ENCODE measurements at places on chromosomes 3 and 15. TPM values are rescaled to one million over a fixed set of nuclear protein-coding genes. Genes with fewer than 3 reads are reported as not detected.

- no peak for DNase-seq
These were observed 167.5 kb upstream of the TPM1 start for GRCh38 chr15:62874959-62875625.

DNA sequence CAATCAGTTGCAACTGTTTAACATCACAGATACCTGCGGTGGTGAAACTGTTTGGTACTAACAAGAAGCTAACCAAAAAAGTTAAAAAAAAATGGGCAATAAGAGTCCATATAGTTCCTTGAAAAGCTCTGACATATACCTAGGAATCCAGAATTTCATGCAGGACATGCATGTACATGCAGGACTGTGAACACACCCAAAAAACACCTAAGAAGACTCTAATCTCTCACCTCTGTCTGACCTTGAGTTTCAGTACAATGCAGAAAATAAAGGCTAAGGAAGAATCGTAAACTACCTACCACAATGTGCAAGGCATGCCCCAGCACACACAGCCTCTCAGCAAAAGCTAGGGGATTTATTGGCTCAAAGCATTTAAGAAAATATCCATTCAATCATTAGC is 110.7 kb upstream of the GOLGA8J start:
- no peak for DNase-seq

- DNase-seq: no peak
These were observed 7.1 kb downstream of the FSTL1 start for GRCh38 chr3:120443626-120444123.

- DNase-seq: no peak
These were observed 42.7 kb upstream of the SMAD6 start for GRCh38 chr15:66659384-66659783.

DNA sequence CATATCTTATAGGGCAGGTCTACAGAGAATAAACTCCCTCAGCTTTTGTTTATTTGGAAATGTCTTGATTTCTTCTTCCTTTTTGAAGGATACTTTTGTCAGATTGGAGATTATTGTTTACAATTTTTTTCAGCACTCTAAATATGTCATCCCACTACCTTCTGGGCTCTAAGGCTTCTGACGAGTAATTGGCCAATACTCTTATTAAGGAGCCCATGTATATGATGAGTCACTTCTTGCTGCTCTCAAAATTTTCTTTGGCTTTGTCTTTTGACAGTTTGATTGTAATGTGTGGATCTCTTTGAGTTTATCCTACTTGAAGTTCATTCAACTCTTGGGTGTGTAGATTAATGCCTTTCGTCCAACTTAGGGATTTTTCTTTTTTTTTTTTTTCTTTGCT is 28.9 kb upstream of the CD200R1L start:
- DNase-seq: no peak

DNA sequence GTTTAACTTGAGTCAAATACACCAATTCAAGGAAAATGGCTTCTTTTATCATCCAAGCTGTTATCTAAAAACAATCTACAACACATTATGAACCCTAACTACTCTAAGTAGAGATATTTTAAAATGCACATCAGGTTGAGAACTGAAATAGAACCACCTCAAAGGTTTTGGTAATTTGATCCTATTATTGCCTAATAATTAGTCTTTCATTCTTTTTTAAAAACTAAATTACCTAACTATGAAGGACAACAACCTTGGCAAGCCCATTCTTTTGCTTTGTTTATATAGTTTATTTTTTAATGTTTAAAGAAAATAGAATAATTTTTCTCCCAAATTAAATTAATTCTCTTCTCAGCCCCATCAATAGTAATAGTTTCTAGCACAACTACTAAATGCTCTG is 61.1 kb upstream of the PPIB start:
- no peak for DNase-seq

DNA sequence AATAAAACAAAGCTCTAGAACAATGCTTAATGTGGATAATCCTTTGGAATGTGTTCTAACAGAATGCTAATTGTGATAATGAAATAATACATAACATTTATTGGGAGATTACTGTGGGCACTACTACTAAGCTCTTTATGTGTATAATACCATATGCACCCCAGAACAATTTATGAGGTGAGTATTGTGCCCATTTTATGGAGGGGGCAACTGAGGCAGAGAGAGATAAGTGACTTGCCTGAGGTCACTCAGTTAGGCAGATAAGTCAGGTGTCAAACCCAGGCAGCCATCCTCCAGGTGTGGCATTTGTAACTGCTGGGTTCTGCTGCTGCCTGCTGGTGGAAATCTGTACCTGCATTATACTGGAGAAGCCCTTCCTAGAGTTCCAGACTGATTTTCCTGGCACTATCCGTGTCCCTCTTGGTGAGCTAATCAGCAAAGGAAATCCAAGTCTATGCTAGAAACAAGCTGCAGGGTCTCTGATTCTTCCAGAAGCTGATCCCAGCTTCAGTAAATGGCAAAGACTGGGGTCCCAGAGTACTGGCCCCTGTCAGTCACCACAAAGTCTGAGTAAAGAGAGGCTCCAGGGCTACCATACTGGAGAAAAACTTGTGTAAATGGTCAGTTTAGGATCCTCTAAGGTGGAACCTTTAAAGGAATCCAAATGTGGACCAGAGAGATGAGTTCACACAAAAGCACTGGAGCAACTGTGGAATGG is 22.6 kb upstream of the RBP1 start:
- DNase-seq: no peak

GRCh38 chr15:35673093-35673684 is 127.2 kb upstream of the DPH6 start:
- DNase-seq: no peak

DNA sequence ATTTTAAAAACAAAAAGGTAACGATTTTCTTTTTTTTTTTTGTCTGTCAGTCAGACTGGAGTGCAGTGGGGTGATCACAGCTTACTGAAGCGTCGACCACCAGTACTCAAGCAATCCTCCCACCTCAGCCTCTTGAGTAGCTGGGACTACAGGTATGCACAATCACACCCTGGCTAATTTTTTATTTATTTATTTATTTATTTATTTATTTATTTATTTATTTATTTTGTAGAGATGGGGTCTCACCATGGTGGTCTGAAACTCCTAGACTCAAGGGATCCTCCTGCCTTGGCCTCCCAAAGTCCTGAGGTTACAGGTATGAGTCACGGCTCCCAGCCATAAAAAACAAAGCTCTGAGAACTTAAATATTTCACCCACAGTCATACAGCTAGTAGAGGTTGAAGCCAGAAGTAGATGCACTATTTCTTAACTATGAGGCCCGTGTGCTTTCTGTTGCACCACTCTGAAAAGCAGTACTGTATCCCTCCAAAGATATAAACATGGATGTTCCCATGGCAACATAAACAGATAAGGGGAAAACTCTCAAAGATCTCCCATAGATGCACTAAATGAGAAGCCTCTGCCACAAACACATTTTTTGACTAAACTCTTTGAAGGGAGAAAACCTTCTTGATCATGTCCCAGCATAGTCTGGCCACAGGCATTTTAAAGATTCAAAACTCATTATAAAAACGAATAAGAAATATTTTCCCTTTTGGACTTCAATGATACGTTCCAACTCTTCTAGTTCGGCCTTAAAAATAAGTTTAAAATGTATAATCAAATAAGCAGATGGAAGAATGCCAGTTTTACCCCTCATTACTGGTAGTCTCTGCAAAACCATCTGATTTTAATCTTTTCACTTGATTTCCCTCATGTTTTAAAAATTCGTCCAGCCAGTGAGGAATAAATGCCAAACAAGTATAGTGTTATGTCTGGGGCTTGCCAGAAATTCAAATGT is 162.3 kb upstream of the ARHGEF26 start:
- no peak for DNase-seq

- DNase-seq: no peak
These were observed 28.2 kb upstream of the BCL6 start for GRCh38 chr3:187773233-187774184.

DNA sequence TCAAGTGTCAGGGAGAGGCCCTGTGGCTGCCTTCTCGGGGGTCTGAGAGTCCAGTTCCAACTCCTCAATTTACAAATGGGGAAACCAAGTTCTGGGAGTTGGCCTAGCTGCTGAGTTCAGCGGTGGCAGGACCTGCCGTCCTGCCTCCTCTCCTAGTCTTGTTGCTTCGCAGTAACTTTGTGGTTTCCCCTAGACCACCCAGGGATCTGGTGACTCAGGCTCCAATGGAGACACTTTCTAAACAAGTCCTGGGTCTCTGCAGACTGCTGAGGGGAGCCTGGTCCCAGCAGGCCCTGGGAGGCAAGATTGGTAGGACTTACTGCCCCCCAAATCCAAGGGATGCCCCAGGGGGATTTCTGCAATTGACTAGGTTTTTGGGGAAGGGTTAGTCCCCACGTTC is 83.6 kb downstream of the SMAD6 start:
- DNase-seq: no peak

- DNase-seq: no peak
These were observed 449.9 kb upstream of the NR2F2 start for GRCh38 chr15:95880630-95881029.

GRCh38 chr3:55942868-55943267 is 455.8 kb upstream of the WNT5A start:
- DNase-seq: no peak

DNA sequence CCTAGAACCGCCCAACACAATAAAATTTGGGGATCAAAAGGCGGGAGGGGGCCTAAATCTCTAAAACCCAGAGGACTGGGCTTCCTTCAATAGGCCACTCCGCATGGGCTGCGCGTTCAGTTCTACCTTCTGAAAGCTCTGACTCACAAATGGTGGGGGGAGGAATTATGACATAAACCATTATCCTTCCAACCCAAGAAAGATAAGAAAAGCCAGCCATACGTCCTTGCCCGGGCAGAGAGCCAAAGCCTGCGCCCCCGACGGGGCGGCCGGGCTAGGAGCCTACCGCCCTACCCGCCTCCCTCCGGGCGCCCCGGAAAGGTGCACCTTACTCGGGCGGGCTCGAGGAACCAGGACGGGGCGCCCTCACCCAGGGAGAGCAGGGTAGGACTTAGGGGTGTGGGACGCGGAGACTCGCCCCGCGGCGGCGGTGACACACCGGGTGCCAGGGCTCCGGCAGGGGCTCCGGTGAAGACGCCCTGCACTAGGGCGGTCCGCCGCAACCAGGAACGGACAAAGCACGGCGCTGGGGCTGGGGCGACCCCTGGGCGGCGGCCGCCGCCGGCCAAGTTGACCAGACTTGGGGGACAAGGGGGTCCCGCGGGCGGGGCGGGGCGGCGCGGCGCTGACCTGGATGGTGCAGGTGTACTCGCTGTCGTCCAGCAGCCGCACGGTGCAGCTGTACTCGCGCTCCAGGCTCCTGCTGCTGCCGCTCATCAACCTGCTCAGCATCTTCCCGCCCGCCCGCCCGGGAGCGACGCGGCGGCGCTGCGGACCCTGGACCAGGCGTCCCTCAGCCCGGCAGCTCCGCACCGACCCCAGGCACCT is 534 bp downstream of the FRMD5 start:
- DNase-seq: peak; percentile 58

GRCh38 chr3:195003006-195003892 is 267.7 kb downstream of the XXYLT1 start:
- peak; percentile 5 for DNase-seq

DNA sequence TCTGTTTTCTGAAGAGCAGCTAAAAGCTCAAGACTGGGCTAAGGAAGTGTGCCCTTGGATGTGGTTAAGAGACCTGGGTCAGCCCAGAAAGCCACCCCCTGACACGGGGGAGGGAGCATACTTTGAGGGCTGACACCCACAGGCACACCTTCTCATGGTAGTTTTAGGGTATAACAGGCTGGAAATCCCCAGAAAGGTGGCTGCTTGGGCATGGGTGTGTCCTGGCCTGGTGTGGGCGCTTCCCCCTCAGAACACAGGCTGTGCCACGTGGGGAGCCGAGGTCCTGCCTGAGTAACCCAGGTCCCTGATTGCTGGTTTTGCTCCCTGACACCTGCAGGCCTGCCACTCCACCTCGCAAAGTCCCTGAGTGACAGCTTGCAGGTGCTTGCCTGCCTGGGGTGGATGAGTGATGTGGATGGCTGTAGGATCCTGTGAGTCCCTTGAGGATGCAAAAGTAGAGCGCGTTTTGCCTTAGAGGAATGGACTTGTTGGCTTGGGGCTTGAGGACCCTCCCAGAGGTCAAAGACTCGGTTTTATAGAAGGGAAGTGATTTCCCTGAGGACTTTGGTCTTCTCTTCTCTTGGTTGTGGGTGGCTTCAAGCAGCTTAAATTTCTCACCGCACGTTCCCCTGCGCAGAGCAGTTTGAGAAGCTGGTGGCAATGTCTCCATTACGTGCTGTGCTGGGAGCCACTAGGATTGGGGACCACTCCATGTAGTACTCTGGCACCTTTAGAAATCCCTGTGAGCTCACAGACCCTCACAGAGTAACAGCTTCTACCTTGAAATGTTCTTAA is 94.4 kb downstream of the DNASE1L3 start:
- peak; percentile 52 for DNase-seq

CLSTN2 gene
- not detected for total RNA-seq

IL17RD gene
- total RNA-seq: not detected

SIDT1 gene
- total RNA-seq: 32.1 TPM

DUOX1 gene
- total RNA-seq: not detected

TNFSF10 gene
- 3.6 TPM for total RNA-seq

FEZF2 gene
- total RNA-seq: not detected

Data from CD8-positive, alpha-beta T cell (primary cell).